ENCODE measurements at places on chromosomes 2 and 18. TPM values are rescaled to one million over a fixed set of nuclear protein-coding genes. Genes with fewer than 3 reads are reported as not detected.

Gene SCN3A
- total RNA-seq, result 19.3 TPM

Gene LDLRAD4
- 61.9 TPM for total RNA-seq

Gene MOCOS
- total RNA-seq, result 4.4 TPM

Gene GORASP2
- total RNA-seq, result 77.1 TPM

Gene ANKRD29
- total RNA-seq, result 28.6 TPM

Gene SULT1C2
- 2.8 TPM for total RNA-seq

Gene FAM210A
- total RNA-seq, result 14.7 TPM

Gene LRP1B
- 0.33 TPM for total RNA-seq

Gene PCARE
- total RNA-seq, result not detected

DNA sequence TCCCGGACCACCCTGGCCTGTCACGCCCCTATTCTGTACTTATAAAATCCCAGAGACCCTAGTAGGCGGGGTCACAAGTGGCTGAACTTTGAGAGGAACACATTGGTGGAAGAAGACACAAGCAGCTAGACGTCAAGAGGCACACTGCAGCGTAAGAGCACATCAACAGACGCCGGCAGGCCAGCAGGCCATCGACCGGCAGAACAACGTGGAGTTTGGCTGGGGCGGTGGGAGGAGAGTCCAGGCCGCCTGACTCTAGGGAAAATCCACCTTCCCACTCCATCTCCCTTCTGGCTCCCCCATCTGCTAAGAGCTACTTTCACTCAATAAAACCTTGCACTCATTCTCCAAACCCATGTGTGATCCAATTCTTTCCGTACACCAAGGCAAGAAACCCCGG lies 601.8 kb upstream of the CDH2 start:
- no peak for DNase-seq

DNA sequence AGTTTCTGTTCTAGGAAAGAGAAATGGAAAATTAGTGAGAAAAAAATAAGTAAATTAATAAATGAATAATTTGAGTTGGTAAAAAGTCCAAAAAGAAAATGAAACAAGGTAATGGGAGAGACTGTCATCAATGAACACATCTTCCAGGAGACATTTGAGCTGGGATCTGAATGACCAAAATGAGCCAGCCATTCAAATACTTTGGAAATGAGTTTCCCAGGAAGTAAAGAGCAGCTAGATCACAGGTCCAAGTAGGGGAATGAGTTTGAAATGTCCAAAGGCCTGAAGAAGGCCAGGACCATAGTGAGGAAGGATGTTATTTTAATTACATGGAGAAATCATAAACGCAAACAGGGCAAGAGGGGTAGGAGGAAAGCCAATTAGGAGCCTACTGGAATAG lies 6.6 kb upstream of the DNAH7 start:
- no peak for DNase-seq

DNA sequence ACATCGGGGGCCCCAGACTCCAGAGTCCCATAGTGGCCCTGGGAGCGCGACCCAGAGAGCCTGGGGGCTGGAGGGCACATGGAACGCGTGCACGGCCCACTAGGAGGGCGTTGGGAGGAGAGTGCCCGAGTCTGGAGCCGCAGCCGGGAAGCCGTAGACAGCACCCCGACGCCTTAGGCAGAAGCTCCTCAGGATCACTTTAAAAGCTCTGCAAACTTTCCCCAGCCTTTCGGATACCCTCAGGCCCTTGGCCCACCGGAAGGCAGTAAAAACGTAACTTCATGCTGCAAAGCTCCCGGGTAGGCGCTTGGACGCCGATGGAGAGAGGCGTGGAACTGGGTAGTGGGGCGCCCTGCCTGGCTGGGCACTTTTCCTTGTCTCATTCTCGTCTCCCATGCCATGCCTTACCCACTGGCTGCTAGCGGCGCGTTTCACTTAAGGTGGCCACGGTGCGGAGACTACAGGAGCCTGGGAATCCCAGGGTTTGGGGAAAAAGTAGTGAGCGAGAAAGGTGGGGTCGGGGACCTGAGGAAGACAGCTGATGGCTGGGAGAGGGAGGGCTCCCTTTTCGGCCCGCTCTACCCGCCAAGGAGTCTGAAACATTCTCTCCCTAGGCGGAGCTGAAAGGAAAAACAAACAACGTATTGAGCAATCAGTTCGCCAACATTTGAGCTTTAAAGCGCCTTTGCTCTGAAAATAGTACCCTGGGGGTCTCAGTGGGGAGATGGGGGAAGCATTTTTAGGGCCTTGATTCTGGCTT lies 141.8 kb downstream of the MEIS1 start:
- DNase-seq, result peak; percentile 76

DNA sequence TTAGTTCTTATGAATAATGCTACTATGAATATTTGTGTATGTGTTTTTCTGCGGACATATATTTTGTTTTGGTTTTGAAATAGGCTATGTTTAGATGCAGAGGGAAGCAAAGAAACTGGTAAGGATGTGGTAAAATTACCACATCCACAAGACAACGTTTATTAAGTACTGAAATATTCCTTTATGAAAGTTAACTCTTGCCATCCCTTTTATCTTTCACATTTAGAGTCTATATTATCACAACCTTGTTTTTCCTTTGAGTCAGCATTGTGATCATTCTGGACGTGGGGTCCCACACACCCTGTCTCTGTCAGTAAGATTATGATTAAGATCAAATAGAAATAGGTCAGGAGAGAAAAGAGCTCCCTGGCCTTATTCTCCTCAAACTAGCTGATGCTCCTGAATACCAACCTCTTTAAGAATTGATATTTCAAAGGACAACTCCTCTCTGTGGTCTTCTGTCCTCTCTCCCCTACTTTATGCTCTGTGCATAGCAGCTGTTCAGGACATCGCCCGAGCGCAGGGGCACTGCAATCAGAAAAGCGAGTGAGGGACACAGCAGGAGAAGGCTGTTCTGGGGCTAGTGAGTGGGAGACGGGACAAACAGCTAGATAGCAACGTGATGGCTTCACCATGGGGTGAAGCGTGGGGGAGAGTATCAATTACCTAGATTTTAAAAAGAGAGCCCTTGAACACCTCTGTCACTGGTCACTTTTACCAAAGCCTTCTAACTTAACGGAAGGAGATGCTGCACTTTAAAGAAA lies 12.2 kb downstream of the METAP1D start:
- DNase-seq, result no peak

DNA sequence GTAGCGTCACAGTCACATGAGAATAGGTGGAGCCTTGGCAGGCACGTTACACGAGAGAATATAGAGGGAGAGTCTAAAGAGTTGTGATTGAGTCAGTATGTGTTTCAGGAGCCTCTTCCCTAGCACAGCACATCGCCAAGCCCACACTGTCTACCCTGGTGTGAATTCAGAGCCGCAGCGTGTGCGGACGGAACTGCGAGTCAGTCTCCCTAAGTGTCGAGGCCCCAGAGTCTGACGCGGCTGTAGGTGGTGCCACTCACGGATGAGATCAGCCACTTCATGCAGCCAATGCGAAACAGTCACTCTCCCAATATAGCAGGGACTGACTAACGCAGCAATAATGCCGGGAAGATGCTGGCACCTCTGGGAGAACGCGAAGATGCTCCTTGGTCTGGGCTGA lies 587.3 kb upstream of the ID2 start:
- no peak for DNase-seq

DNA sequence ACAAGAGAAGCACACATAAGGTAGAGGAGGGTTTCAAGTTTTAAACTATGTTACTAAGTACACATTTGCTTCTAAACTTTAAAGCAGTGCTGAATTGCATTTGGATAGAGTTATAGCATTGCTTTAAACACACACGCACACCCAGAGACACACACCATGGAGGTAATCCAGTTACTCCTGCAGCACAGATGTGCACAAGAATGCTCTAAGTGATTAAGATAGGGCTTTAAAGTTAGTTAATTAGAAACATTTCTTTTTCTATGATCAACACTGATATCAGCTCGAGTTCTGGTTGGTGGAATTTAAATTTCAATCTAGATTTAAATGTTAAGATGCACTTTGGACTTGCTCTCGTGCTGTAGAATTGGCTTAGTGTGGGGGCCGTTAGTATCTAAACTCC lies 492.3 kb downstream of the ZEB2 start:
- no peak for DNase-seq

- DNase-seq, result no peak
These were observed 38.7 kb downstream of the MCFD2 start for GRCh38 chr2:46876741-46877384.

GRCh38 chr18:78926243-78926615 lies 53.4 kb upstream of the SALL3 start:
- no peak for DNase-seq

DNA sequence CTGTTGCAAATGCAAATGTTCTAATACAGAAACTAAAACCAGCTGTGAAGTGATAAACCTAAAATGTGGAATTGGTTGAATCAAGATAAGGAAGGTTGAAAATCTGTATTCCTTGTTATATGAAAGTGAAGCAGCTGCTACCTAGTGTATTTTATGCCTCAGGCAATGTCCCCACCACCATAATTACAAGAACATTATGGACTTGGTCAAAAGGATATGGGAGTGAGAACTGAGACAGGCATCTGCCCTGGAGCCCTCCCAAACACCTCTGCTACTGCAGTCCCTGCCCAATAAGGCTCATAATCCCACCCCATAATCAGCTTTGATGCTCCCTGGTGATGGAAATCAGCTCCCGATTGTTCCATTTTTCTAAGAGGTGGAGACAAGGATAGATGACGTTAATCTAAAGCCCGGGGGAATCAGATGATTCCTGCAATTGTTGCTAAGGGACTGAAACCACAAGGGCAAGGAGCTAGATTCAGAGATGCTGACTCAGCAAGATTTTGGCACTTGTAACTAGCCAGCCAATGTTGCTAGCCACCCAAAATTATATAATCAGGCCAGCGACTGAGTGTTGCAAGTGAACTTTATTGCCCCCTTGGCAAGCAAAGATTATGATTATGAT lies 69.5 kb downstream of the EVA1A start:
- DNase-seq, result no peak

- DNase-seq, result no peak
These were observed 9.2 kb downstream of the CNTNAP5 start for GRCh38 chr2:124034265-124034664.

DNA sequence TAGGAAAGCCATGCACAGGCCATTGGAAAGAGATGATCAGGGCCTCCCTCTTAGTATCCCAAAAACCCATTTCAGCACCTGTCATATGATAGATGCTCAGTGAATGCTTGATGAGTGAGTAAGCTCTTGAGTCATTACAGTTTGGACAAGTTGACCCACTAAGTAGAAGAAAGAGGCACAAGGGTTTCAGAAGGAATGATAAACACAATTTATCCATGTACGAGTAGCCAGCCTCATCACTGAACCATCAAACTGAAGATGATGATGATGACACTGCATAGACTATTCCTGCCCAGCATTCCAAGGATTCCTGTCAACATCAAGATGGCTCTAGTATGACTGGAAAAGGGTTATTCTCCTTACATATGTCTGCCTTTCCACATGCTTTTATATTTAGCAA lies 596.0 kb downstream of the BCL11A start:
- no peak for DNase-seq

DNA sequence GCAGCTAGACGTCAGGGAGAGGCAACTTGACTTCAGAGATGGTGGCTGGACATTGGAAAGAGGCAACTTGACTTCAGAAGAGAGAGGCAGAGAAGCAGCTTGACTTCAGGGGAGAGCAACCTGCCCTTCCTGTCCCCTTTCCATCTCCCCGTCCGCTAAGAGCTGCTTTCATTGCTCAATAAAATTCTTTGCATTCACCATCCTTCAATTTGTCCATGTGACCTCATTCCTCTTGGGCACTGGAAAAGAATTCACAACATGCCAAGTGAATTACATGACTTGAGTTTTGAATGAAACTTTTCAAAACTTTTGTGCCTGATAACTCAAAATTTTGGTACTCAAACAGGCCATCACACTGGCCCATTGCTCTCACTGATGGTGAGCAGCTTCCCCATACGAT lies 158.9 kb downstream of the DPP4 start:
- no peak for DNase-seq

DNA sequence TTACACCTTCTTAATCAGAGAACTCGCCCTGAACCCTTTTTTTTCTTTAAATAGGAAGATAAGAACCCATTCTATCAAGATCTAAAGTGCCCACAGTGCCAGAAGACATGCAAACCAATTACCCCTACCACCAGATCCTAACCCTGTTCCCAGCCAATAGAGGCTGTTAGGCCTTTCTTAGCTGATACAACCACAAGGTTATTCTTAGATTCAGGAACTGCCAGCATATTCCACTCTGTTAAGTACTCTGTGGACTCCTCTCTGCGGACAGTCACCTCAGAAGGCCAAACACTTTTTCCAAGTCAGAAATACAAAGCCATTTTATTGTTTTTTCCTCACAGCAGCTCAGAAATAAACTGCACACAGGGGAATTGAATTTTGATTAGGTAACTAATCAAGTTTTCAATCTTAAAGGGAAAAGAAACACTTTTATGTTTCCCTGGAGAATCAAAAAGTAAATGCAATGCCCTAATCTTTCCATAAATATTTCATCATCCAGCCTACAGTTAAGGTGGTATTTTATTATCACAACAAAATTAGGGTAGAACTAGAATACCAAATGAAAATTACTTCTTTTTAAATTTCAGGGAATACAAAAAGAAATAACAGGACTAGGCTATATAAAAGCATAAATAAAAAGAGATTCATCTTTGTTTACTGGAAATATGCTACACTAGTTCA lies 111.4 kb downstream of the NBAS start:
- DNase-seq, result no peak

DNA sequence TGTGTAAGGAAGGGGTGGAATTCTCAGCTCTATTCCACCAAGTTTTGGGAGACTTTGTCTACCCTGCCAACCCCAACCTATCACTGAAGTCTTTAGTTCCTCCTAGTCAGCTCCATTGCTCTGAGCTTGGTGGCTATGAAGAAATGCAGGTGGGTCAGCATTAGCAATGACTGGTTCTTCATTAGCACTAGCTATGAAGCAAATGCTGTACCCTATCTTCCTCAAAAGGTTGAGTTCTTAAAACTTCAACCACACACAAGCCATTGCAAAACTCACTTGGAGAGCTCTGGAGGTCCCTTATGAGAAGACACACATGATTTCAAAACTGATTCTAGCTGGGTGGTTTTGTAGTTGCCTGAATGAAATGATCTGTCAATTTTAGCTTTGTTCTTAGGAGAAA lies 193.8 kb downstream of the IKZF2 start:
- DNase-seq, result no peak

- DNase-seq, result no peak
These were observed 40.9 kb downstream of the CDH2 start for GRCh38 chr18:28136071-28136470.

GRCh38 chr2:75698918-75699317 lies 11.8 kb downstream of the GCFC2 start:
- no peak for DNase-seq

DNA sequence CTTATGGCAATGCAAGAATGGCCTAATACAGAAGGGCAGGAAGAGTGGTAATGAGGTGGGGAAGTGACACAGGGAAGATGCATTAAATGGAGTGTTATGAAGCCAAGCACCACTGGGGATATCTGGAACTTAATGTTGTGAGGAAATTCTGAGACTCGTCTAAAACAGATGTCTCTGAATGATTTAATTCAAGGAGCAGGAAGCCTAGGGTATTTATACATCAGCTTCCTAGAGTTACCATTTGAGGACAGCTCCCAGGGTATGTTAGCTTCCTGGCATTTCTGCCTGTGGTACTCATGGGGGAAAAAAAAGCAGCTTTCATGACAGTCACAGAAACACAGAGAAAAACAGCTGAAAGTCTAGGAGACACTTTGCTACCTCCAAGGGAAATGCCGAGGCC lies 989.5 kb downstream of the CBLN2 start:
- DNase-seq, result no peak

Data from aorta (tissue), 5 donors.